NCI-H526 treated with DMSO at 0.1 percent for 48 hours (cell line): ENCODE measurements at places on chromosomes 4 and X.

GRCh38 chrX:134382821-134383220, 77.1 kb upstream of the HPRT1 start:
- no peak for DNase-seq

GRCh38 chr4:40865696-40866095, 115.9 kb downstream of the NSUN7 start:
- DNase-seq, result no peak

GRCh38 chr4:35151816-35152572, 1092.3 kb downstream of the ARAP2 start:
- peak; percentile 24 for DNase-seq

DNA sequence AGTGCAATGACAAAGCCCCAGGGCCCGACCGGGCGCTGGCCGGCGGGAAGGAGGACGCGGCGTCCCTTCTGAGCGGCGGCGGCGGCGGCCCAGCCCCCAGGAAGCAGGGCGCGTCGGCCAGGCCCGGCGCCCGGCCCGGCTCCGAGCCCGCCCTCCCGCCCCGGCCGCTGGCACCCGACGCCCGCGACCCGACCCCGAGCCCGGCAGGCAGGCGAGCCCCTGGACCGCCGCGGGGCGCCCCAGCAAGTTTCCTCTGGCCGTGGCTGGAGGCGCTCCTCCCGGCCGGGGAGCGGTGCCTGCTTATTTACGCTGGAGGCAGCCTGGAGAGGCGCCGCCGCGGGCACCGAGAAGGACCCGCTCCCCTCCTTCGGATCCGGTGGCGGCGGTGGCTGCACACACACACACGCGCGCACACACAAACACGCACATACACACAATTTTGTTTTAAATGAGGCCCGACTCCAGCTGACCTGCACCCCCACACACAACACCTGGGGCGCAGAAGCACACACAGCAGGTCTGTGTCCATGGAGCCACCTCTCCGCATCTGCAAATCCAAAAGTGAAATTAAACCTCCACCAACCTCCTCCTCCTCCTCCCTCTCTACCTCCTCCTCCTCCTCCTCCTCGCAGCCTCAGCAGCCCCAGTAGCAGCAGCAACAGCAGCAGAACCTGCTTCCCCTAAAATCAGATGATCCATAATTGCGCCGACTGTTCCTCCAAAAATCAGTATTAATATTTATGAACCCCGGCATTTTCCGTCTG, 669 bp downstream of the IRF2 start:
- DNase-seq, result peak; percentile 39

GRCh38 chrX:44343412-44344141, at the start of gene EFHC2:
Gene EFHC2 (minus strand): TSS chrX:44343672. CDS start chrX:44343588, 84 bp downstream.
- no peak for DNase-seq

DNA sequence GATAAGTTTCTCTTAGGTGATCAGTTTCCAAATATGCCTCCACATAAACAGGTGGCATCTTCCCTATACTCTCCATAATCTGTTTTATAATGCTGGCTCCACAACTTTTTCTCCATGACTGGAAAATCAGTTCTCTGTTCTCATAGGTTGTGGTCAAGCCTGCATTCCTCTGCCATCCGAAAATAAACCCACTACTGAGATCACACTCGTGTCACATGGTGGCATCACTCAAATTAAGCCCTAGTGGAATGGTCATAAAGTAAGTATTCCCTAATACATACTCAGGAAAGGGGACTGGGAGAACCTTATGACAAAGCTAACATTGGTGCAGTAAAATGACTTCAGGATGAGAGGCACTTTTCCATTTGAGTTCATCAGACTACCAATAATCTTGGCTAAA, 37.6 kb downstream of the MAGED4B start:
- no peak for DNase-seq

- DNase-seq, result peak; percentile 22
These were observed 40.5 kb downstream of the ANXA5 start for GRCh38 chr4:121656269-121656641.

DNA sequence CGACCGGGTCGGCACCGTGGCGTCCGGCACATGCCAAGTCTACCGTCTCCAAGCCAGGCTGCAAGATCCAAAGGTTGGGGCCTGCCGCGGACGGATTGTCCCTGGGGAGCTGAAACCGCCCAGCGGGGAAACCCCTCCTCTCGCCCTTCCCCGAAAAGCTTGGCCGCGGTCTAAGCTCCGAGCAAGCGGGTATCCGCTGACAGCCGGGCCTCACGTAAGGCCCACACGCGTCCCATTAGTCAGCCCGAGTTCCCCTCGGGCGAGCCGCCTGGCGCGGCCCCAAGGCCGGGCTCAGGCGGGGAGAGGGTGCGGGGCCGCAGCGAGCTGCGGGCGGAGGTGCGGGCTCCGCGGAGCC, 6.8 kb upstream of the BCOR start:
- DNase-seq, result no peak

DNA sequence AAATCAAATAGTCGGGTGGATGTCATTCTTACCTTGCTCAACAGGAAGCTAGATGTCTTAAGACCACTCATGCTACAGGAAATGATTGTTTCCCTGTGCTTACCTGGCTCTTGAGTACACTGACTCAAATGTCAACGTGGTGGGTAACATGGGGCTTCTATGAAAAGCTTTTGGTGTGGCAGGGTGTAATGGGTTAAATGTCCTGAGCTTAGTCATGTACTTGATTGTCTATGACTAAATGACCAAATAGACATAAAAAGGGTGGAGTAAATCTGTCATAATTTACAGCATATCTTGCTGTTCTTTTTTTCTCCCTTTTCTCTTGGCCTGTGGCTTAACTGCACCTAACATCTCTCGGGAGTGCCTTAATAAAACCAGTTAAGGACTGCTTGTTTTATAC, 44.9 kb downstream of the CCNG2 start:
- no peak for DNase-seq

DNA sequence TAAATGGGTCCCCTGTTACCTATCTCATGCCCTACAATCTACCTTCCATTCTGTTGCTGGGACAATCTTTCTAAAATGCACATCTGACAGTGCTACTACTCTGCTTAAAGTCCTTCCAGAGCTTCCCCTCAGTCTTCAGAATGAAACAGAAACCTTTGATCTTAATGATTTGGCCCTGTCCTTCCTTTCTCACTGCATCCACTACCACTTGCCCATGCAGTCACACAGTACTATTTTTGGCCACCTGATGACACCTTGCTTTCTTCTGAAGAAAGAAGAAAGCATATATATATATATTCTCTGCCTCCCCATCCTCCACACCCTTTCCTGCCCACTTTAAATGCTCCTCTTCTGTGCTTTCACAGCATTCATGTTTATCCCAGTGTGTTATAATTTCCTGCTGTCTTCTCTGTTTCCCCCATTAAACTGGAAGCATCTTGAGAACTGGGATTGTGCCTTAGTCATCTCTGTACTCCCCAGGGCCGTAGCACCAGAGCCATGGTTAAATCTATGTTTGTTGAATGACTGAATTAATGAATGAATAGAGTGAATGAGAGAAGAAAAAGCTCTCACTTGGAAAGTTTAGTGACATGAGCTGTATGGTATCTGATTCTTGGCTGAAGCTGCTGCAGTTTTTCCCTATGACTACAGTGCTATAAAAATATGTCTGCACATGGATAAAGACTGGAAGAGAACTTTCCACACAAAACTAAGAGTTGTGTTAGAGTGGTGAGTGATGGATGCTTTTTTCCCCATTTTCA, 56.2 kb downstream of the RTL9 start:
- no peak for DNase-seq

- no peak for DNase-seq
These were observed 10.7 kb upstream of the RBMXL3 start for GRCh38 chrX:115178473-115178872.

GRCh38 chrX:16528620-16529019, 121.3 kb upstream of the S100G start:
- no peak for DNase-seq

DNA sequence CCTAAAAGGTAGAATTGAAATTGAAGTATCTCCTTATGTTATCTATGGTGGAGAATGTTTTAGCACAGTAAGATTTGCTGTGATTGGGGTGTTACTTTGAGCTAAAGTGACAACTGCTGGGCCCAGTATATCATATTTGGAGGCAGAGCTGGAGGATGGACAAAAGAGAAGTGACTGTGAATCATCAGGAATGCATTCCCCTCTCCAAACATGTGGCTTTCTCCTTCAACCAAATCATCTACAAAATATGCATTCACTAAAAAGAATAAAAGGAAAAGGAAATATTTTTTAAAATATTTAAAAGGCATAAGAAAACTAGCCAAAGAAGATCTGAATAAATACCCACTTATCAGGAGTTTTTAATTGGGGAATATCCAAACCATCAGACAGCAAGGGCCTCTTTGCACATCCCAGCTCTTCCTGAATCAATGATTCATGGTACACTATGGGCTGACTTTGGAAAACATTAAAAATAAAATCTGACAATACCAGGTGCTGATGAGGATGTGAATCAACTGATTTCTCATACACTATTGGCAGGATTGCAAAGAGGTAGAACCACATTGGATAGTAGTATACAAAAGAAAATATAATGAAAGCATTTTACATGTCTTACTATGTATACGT, 671.7 kb upstream of the NR3C2 start:
- no peak for DNase-seq

DNA sequence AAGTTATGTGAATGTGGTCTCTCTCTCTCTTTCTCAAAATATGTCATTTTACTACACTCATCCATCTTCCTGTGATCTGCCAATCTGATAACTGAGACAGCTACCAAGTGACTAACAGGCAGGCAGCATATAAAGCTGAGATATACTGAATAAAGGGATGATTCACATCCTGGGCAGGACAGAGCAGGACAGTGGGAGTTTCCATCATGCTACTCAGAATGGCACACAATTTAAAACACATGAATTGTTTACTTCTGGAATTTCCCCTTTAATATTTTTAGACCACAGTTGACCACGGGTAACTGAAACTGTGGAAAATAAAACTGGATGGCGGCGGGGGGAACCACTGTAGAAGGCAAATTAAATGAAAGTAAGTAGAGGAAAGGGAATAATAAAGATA, 58.6 kb upstream of the DCTD start:
- no peak for DNase-seq

- DNase-seq, result no peak
These were observed 23.7 kb upstream of the TLR7 start for GRCh38 chrX:12843061-12843667.

DNA sequence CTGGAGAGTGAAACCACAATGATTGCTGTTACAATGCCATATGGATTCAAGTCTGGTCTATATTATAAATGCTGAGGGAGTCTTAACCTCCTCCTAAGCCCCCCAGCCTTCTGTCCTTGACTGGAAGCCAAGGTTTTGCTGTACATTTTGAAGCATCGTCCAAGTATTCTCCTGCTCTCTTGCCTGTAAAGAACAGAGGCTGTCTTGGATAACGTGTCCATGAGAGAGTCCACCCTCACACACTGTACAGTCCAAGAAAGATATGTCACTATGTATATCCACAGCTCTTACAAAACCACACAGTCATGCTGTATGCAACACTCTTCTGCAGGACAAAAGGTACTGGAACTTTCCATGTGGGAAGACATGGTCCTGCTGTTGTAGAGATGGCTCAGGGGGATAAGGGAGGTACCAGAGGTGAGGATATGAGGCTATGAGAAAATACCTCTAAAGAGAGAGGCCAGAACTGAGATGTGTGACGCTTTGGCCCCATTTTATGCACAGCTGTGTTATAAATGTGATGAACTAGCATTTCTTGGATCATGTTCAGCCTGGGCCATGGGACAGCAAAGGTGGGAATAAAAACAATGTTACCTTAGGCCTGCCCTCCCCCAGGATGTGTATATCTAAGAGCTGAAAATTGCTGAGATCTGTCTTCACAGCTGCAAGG, 678.6 kb downstream of the IQCM start:
- no peak for DNase-seq

DNA sequence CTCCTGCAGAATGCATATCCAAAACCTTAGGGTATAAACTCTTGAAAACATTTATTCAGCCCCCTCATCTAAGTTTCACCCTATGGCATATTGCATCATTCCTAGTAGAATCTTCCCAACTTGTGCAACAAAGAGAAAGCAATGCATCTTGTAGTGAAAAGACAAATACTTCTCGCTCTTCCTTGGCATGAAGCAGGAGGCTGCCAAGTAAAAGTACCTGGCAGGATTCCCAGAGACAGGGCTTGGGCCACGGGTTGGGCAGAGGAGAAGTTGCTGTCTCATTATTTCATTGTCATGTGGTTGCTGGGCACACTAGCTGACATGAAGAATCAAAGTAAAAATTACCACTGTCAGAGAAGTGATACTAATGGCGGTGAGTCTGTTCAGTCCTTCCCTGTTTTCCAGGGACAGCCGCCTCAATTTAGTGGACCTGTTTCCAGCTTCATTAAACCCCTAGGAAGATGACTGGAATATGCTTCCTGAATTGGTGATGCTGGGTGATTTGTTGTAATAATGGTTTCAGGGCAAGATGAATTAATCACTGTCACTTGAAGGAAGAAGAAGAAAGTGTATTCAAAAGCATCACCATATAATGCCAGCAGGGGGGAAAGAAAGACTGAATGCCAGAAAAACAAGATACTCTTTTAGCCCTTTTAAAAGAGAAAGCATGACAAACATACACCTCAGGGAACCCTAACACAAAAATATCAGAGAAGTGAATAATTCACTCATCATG, 380.5 kb upstream of the IGFBP7 start:
- DNase-seq, result no peak

GRCh38 chr4:189804894-189805293, 135.8 kb upstream of the FRG1 start:
- DNase-seq, result no peak

GRCh38 chr4:38411092-38411491, 252.9 kb upstream of the KLF3 start:
- no peak for DNase-seq

DNA sequence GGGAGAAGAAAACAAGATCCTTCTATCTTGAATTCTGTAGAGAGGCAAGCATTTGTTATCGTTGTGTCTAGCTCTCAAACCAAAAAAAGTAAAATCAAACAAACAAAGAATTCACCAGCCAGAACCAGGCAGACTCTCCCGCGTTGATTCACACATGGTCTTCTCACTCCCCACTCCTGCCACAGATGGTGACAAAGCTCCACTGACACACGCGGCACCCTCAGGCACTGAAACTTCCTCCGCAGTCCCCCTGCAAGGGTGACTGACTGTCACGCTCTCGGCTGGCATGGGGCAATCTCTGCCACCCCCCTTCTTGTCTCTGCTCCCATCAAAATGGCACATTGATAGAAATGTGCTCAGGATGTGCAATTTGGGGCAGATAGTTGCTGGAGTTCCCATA, 304.9 kb downstream of the DHX15 start:
- DNase-seq, result no peak

DNA sequence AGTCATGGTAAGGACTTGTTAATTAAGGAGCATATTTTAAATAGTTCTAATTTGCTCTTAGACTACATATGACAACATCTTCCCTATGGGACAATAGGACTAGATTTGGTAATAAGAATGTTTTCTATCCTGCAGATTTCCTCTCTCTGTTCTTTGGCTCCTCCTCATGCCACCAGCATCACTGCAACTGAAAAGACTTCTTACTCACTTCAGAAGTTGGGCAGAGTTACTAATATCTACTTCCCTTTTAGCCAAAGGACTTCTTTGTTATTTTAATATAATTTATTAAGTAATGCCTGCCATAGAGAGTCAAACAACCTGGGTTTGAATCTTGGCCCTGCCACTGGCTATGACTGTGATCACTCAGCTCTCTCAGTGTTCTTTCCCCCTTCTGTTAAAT, 16.4 kb downstream of the MMAA start:
- no peak for DNase-seq

- DNase-seq, result no peak
These were observed 30.3 kb downstream of the AREG start for GRCh38 chr4:74475091-74475800.
